ENCODE measurements at places on chromosomes 6 and 20.
A peak's percentile ranks its signal among the peaks of the same experiment; 100 is the strongest.

DNA sequence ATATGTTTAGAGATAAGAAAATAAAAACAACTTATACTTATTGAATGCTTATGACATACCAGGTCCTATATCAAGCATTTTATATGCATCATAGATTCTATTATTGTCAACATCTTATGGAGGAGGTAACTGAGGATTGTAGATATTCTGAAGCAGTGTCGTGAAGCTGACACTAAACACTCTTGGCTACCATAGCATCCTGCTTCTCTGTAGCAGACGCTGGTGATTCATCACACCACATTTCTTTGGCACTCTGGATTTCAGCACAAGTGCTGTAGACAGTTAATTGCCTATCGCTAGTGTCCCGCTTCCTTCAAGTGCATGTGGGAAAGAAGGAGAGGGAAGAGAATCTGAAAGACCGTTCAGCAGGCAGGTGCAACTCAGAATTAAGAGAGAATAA, 317.1 kb downstream of the PLCB1 start:
- peak; percentile 61 for DNase-seq

- DNase-seq, result no peak
These were observed 689.9 kb upstream of the AGPAT4 start for GRCh38 chr6:161963634-161964234.

DNA sequence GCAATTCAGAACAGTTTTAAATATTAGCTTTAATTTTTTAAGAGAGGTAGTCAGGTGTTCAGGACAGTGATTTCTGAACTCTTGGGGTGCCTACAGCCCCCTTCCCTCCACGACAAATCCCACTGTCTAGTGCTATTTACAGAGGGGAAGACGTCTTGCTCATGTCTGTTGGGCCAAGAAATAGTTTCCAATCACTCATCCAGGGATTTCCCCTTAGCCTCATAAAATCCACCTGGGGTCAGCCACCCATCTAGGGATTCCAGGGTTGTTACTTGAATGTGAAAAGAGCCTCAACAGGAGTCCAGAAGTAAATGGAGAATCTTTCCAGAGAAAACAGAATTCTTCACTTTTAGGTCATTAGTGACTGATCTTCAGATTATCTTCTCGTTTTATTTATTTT, 37.0 kb downstream of the BICRAL start:
- no peak for DNase-seq

- DNase-seq, result peak; percentile 97
These were observed 94.0 kb upstream of the NHSL1 start for GRCh38 chr6:138593124-138593877.

GRCh38 chr20:50073500-50073899, 39.5 kb downstream of the UBE2V1 start:
- DNase-seq, result no peak

DNA sequence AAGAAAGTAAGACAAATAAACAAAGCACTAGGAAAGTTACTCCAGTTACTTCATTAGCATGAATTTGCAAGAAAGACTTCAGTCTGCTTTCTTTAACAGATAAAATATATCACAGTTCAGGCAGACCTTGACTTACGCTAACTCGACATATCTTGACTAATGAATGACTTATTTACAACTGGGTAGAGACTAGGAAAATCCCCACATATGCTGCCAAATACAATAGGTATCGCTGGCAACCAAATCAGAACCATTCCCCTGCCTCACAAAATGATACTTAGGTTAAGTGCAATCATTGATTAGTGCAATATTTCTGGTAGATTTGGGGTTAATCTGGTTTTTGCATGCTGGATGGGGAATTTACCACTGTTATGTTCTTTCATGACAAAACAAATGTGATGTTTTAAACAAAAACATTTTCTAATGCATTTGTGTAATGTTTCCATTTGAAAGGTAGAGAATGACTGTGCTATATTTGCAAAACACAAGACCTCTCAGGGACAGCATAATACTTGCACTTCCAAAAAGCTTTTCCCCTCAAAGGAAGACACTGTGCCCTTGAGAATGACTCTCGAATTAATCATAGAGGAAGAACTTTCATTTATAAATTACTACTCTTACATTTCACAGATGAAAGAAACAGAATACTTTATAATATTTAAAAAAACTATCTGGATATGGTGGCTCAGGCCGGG, 101.6 kb downstream of the PRKN start:
- no peak for DNase-seq

DNA sequence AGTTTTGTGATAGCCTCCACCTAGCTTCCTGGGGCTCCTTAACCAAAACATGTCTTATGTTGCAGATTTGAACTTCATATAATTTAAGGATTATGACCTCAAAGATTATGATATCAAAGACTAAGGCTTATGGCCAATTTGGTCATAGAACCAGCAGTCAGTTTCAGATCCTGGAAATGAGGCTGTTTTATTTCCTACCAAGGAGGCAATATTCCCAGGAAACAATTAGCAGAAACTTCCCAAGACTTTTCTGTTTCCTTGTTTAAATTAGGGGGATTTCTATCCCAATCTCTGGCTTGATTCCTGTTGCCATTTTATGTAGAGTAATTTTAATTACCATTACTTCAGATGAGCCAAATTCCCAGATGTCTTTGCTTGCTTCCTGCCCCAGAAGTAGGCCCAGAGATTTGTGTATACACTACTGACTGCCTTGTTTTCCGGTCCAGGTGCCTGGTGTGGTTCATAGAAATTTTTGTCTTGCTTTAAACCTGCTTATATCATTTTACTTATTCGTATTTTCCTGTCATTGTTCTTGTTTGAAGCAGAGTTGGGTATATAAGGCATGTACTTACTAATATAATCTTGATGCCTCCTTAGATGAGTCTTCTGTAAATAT, 119.2 kb upstream of the TMEM170B start:
- no peak for DNase-seq

DNA sequence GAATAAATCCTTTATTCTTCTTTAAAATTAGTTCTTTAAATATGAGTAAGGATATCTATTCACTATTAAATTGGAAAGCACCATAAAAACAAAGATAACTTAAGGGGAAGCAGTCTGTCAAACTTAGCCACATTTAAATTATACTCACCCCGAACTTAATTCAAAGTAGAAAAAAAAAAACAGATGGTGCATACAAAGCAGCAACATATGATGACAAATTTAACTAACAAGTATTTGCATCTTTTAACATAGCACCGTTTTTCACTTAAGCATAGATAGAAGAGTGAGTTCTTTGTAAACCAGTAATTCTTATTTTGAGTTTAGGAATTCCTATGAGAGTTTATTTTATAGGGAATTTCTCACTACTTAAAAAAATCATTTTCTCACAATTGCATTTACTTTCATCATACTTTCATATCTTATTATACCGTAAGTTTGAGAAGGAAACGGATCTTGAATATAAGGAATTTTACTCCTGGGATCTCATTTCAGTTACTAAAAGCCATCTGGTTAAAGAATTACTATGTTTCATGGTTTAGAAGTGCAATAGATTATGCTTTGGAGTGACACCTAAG, 828.2 kb upstream of the MAP3K7 start:
- DNase-seq, result no peak

DNA sequence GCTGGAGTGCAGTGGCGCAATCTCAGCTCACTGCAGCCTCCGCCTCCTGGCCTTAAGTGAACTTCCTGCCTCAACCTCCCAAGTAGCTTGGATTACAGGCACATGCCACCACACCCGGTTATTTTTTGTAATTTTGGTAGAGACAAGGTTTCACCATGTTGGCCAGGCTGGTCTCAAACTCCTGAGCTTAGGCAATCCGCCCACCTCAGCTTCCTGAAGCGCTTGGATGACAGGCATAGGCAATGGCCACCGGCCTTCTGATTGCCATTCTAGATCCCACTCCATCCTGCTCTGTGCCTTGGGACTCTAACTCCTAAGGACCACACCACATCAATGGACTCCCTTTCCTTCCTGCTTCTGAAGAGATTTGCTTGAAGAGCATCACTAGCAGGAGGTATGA, 60.6 kb downstream of the SEL1L2 start:
- DNase-seq, result no peak

DNA sequence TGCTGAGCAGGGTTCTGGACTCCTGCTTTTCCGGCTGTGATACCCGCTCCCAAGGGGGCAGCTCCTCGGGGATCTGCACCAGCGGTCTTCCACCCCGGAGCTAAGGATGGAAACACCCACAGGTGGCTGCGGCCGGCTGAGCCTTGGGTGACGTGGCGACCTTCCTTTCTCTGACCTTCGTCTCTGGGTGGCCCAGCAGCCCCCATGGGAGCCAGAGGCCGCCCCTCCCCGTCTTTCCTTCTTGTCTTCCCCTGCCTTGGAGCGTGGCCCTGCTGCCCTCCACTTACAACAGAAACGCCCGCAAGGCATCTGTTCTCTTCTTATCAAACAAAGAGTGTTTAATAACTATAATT, 405.7 kb downstream of the TAF4 start:
- no peak for DNase-seq

DNA sequence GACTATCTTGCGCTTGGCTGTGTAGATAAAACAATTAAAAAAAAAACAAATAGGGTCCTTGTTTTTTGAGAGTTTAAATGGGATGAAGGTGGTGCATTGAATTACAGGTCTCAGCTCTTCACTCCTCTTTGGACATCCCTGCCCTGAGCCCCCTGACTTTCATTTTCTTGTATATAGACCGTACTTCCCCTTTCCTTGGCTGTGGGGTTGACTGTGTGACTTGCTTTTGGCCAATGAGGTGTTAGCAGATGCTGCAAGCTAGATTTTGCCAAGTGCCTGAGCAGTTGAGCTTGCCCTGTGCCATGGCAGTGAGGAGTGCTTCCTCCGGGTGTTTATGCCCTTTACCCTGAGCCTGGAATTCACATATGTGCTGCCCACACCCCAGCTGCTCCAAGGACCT, 386.1 kb upstream of the ZFP64 start:
- no peak for DNase-seq

- DNase-seq, result peak; percentile 78
These were observed 12.8 kb upstream of the BPI start for GRCh38 chr20:38290829-38291814.

- peak; percentile 91 for DNase-seq
These were observed 9.9 kb downstream of the NRN1 start for GRCh38 chr6:5996714-5997419.

GRCh38 chr20:47591231-47591630, 89.5 kb downstream of the NCOA3 start:
- no peak for DNase-seq

DNA sequence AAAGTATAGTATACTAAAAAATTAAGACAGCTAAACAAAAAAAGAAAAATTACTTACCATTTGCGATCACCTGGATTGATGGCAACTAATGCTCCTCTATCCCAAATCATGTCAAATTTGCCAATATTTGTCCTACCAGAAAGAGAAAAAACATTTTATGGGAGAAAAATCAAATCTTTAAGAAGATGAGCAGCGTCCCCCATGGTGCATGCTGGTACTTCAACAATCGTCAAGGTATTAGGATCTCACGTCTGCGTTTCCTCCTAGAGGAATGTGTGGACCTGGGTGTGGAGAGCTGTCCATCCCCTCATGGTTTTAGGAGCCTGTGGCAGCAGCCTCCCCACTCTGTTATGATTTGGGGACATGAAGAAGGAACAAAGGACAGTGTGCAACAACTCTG, 16.0 kb downstream of the TPMT start:
- DNase-seq, result no peak

Measured in fibroblast of skin of right biceps (primary cell).